ENCODE measurements at places on chromosomes 3 and 15.

- DNase-seq, result no peak
These were observed 16.6 kb downstream of the EPB42 start for GRCh38 chr15:43204016-43204901.

- no peak for DNase-seq
These were observed 48.2 kb upstream of the FGD5 start for GRCh38 chr3:14770591-14770990.

- no peak for DNase-seq
These were observed 241.5 kb upstream of the SATB1 start for GRCh38 chr3:18666655-18667054.

GRCh38 chr3:122931636-122932035 lies 95.9 kb downstream of the SEMA5B start:
- no peak for DNase-seq

- no peak for DNase-seq
These were observed 643 bp upstream of the RNU5B-1 start for GRCh38 chr15:65303687-65304380.

GRCh38 chr3:58570851-58571250 lies 6.3 kb downstream of the FAM107A start:
- DNase-seq, result no peak

DNA sequence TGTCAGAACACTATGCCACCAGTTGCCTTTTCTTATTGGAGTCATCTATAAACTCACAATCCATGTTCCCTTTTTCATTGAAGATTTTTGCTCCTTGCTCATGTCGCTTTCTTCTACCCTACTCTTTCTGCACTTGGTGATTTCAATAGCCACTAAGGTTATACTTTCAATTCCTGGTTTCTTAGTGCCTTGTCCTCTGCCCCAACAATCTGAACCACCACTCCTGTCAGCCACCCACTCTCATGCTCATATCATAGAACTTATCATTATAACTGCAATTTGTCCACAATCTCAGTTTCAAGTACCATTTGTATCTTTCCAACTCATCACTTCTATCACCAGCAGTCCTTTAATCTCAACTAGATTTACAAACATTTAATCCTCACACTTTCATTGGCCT lies 10.0 kb upstream of the GRAMD1C start:
- DNase-seq, result no peak

GRCh38 chr15:28099555-28100140 lies 533 bp upstream of the OCA2 start:
- no peak for DNase-seq

- no peak for DNase-seq
These were observed 3.0 kb upstream of the SLC28A1 start for GRCh38 chr15:84881520-84881830.

GRCh38 chr15:66047321-66048024 lies 178.2 kb downstream of the RAB11A start:
- DNase-seq, result no peak

Data from T-helper 2 cell (primary cell).